AG04450 (cell line): ENCODE measurements at places on chromosomes 2 and 18. TPM values are rescaled to one million over a fixed set of nuclear protein-coding genes. Genes with fewer than 3 reads are reported as not detected.

GCKR gene
- polyA plus RNA-seq: 0.14 and 0.36 TPM in 2 replicates

SMYD1 gene
- not detected in 2 replicates for polyA plus RNA-seq

NGEF gene
- 0.07 and 0.10 TPM in 2 replicates for polyA plus RNA-seq

DNA sequence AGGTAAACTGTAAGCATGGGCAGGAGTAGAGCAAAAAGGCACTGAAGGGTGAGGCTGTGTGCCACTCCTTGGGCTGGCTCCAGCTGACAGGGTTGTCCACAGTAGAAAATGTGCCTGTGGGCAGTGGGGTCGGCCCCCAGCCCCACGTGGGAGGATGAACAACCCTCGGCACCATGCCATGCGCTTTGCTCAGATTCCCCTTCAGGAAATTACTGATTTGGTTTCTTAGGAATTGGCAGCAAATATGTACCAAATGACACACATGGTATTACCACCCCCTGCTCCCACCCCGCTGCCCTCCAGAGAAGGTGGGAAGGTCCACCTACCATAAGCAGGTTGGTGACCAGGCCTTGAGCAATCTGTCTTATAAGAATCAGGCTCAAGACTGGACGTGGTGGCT is 13.6 kb downstream of the ADCY3 start:
- DNase-seq: no peak

GRCh38 chr18:26710470-26711096 is 154.9 kb downstream of the AQP4 start:
- no peak for DNase-seq

DNA sequence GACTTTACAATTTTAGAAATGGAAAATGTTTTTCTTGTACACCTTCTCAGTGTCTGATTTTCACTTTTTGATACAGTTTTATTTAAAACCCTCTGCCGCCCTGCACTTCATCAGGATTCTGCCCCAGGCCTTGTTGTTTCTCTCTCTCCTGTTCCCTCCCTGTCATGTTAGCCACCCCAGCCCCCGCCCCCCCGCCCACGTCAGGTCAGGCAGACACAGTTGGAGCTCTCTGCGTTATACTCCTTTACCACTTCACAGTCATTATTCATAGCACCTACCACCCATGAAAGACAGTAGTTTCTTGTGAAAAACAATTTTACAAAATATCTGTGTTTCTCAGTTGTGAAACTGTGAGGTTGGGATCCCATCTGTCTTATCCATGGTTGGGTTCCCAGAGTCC is 21.5 kb downstream of the ADNP2 start:
- no peak for DNase-seq

GRCh38 chr2:57460396-57461276 is 586.0 kb upstream of the VRK2 start:
- no peak for DNase-seq

GRCh38 chr2:107777974-107778373 is 48.7 kb upstream of the RGPD4 start:
- no peak for DNase-seq

DNA sequence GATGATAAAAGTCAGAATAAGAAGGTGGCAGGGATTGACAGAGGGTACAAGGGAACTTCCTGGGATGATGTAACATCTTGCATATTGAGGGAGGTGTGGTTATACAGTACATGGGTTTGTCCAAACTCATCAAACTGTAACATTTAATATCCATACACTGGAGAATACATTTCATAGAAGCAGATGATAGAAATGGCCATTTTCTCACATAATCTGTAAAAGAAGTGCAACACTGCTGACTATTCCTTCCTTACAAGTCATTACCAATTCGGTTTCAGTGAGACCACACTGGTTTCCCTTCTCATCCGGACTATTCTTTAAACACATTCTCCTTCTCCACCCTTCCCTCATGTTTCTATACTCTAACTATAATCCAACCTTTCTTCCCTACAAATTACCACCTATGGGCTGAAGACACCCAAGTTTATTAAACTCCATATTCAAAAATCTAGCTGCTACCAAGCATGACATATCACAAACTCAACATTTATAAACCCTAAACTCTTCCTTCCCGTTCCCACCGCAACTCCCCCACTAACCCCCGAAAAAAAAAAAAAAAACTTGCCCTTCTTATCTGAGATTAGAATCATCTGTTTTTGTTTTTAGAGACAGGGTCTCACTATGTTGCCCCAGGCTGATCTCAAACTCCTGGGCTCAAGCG is 1.6 kb downstream of the COX7A2L start:
- DNase-seq: no peak

GRCh38 chr18:63303547-63303946 is 16.0 kb downstream of the BCL2 start:
- DNase-seq: no peak

HOXD13 gene
- not detected in 2 replicates for polyA plus RNA-seq

- DNase-seq: no peak
These were observed 42.6 kb downstream of the GLI2 start for GRCh38 chr2:120778244-120778643.

TSPYL6 gene
- polyA plus RNA-seq: not detected in 2 replicates

DNA sequence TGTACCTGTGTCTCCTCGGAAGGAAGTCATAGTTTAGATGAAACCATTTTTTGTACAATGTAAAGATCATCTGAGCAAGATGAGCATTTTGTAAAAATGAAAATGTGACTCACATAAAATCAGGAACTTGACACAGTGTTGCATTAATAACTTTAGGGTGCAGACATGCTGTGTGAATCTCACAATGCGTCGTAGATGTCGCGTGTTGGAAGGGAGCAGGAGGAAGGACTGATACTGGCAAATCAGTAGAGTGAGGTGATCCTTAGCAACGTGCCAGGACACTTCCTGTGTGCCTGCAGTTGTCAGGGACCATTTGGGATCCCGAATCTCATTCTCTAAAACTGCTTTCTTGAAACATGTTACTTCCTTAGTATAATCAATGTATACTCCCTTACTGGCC is 103.1 kb downstream of the SH3BP4 start:
- DNase-seq: no peak

DNA sequence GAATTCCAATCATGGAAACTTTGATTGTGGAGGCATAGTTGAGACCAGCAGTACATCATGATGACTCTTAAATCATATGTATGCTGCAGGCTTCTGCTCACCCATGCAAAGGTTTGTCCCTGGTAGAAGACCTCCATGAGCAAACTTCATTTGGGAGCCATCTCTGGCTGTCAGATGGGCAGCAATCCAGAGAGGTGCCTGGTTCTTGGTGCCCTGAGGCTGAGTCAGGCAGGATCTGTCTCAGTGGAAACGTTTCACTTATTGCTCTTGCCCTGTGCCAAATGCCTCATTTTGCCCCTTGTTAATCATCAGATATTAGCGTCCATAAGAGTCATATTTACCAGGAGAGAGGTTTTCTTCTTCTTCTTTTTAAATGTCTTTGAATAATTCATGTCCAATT is 151.5 kb upstream of the CELF4 start:
- no peak for DNase-seq

DNA sequence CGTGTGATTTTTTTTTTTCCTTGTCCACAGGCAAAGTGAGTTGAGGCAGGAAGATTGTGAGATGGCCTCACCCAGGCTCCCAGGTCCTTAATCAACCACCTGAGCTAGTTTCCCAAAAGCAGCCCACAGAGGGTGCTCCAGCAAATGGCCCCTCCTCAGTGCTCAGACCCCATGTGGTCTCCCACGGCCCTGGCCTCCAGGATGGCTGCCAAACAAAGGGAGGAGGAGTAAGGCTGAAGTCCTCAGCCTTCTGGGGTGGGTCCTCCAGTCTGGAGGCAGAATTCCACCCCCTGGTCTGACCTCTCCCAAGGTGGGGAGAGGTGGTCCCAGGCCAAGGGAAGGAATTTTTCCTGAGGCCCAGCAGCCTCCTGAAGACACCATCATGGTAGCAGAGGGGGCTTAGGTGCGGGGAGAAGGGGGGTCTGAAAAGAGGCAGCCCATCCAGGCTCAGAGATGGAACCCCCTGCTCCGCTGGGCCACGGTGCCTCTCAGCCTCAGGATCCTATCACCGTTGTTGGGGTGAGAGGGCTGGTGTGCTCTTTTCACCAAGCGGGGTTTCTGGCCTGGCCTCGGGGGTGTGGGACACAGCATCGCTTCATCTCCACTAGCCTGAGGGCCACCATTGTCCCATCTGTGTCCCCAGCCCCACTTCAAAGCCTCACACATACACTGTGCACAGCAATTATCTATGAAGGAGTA is 2.3 kb downstream of the NGEF start:
- DNase-seq: no peak

DNA sequence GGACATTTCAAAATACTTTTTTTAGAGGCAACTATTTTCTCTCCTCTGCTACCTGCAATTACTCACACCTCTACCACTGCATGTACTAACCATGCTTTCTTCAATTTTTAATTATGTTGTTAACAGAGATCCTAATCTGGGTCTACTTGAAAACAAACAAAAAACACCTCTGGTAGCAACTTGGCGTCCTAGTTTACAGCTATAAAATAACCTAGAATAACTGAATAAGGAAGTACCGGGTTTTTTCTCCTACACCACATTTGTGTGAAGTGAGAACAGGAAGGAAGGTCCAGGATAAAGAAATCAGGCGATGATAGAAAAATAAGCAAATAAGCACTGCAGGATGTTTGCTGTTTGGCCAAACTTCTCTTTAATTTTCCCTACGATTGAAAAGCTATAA is 633.5 kb downstream of the LRP1B start:
- no peak for DNase-seq

NYAP2 gene
- polyA plus RNA-seq: not detected in 2 replicates

- DNase-seq: peak; percentile 27
These were observed 429.4 kb downstream of the ARHGAP15 start for GRCh38 chr2:143558665-143559064.

DNA sequence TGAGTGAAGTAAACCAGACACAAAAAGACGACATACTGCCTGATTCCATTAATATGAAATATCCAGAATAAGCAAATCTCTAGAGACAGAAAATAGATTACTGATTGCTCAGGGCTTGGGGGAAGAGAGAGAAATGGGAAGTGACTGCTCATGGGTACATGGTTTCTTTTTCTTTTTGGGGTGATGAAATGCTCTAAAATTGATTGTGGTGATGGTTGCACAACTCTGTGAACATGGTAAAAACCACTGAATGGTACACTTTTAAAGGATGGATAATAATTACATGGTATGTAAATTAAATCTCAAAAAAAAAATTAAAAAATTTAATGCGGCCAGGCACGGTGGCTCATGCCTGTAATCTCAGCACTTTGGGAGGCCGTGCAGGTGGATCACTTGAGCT is 39.3 kb downstream of the RPL31 start:
- no peak for DNase-seq

GRCh38 chr2:30074023-30074422 is 72.8 kb upstream of the YPEL5 start:
- no peak for DNase-seq

C2orf49 gene
- 13.7 and 20.3 TPM in 2 replicates for polyA plus RNA-seq
